ENCODE measurements at places on chromosomes 7 and 10.

DNA sequence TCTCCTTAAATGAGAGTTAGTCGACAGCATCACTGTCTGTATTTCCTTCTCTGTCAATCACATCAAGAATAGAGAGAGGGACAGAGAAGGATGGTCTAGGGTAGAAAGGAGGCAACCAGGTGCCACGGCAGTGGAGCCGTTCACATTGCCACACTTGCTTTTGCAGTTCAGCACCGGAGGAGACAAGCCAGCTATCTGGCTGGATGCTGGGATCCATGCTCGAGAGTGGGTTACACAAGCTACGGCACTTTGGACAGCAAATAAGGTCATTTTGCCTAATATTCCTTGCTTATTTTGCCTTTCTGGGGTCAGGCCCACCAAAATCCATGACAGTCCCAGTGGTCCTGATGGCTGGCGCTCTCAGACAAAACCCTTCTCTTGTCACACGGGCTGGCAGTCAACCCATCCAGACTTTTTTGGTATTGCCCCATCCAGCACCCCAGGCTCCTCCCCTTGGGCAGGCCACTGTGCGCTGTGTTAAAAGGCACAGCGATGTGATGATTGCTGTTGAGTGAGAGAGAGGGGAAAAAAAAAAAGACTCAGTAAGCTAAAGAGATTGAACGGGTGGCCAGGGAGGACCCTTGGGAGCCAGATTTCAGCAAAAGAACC, 8.4 kb downstream of the CPA2 start:
- DNase-seq, result no peak

DNA sequence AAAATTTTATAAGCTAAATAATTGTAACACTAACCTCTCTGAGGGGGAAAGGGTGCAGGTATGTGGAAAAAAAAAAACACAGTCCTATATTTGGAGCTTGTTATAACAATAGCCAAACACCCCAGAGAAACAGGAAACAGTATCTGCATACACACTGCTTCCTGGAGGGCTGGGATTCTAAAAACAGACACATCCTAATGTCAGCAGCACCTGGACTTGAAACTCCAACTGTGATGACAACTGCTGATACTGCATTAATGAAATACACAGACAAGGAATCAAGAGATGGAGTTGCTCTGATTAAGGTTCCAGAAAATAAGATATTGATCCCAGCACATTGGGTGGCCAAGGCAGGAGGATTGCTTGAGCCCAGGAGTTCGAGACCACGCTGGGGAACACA, 9.3 kb downstream of the DAGLB start:
- DNase-seq, result no peak

DNA sequence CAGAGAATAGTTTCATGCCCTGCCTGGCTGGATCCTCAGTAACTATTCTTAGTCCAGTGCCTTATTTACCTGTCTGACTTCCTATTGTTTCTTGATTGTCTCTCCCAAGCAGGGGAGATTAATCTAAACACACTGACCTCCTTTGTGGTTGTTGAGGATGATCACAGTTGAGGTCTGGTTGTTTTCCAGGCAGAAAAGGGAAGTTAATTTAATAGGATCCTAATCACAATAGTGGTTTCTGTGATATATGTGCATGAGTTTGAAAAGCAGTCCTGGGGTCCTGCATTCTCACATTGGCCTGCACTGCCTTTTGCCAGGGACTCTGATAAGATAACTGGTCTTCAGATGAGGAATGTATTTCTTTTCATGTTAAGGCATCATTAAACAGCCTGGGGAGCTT, 130.1 kb downstream of the SND1 start:
- DNase-seq, result no peak

GRCh38 chr10:78619115-78619851, 449.5 kb upstream of the ZMIZ1 start:
- no peak for DNase-seq

- DNase-seq, result peak; percentile 45
These were observed 13.6 kb downstream of the SNX10 start for GRCh38 chr7:26305090-26305868.

DNA sequence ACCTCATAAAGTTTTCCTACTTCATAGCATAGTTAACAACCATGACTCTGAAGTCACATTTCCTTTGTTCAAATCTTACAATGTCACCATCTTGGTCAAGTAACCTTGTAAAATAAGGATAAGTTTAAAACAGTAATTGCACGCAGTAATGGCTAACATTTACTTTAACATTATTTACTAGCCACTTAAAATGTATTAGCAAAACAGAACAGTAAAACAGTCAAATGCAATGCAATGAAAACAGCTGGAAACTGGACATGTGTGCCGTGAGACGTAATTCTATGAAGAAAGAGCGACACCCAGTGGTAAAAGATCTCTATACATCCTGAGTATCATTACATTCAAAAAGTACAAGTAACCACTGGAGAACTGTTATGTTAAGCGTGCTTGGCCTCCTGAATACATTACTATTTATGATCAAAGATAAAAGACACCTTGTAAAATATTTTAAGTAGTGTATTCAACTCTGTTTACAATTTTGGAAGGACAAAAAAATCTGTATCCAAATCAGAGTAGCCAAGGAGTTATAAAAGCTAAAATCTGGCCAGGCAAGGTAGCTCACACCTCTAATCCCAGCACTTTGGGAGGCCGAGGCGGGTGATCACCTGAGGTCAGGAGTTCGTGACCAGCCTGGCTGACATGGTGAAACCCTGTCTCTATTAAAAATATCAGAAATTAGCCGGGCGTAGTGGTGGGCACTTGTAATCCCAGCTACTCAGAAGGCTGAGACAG, 27.2 kb downstream of the ATE1 start:
- peak; percentile 61 for DNase-seq

GRCh38 chr10:49310460-49310859, 11.5 kb downstream of the C10orf71 start:
- peak; percentile 60 for DNase-seq

DNA sequence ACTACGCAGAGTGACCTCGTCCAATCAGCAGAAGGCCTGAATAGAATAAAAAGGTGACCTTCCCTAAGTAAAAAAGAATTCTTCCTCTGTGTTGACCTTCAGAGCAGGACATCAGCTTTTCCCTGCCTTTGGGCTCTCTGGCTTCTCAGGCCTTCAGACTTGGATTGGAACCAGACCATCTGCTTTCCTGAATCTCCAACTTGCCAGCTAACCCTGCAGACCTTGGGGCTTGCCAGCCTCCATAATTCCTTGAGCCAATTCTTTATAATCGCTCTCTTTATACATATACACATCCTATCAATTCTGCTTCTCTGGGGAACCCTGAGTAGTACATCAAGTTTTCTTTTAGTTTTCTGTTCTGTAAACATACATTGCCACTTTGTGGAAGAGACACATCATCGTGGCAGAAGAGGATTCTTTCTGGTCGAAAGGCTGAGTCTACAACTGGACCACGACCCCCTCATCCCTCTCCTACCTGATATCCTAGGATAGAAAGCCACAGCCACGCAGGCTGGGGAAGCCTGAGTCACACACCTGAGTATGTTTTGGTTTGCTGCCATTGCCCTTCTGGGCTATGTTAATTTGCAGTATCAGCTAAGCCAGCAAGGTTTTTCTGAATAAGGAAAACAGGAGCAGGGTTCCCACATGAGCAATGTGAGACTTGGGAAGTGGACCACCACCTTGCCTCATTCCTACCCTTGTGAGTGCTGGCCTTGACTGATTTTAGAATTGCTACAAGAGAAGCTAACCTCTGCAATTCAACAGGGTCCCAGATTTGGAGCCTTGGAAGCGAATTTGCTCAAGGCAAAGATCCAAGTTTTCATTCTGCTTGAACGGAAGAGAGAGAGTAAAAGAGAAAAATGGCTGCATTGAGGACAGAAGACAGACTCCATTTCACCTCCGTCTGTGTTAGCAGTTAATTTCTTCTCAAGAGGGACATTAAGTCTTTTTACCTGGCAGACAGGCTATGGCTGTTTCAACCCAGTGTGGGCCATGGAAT, 445.2 kb upstream of the FZD8 start:
- no peak for DNase-seq

- no peak for DNase-seq
These were observed 361.9 kb upstream of the ZWINT start for GRCh38 chr10:56722912-56723311.

GRCh38 chr10:47406870-47407691, 23.0 kb upstream of the ZNF488 start:
- DNase-seq, result no peak

DNA sequence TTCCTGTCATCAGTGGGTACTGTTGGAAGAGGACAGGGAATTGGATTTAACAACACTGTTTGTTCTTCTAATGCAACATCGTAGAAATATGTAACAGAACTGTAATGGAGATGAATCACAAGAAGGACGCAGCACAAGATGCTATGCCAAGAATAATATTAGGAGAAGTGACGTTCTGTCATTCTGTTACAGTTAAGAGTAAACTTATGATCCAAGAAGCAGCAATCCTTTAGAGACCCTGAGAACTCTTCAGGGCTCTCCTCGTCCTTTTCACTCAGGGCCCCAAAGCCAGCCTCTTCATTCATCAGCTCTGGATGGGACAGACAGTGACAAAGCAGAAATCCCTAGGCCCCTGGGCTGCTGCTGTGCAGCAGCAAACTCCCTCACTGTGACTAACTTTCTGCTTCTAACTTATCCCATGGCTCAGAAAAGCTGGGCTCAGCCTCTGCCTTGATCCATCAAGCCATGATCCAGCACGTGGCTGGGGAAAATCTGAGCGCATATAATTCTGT, 8.7 kb upstream of the IL6 start:
- no peak for DNase-seq

DNA sequence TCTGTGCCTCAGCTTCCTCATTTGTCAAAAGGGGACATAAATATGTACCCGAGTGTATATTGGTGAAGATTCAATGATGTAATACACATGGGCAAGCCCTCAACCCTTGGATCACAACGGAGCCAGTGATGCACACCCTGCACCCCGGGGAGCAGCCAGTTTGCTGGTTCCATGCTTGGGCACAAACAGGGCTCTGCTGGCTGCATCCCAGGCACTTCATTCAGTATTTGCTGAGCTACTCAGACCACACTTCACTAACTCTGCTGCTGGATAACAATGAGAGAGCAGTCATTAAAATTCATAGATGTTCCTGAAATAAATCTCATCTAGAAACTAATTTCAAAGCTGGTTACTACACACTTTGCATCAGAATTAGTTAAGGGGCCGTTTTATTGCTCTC, 72.0 kb downstream of the SCRN1 start:
- DNase-seq, result no peak

DNA sequence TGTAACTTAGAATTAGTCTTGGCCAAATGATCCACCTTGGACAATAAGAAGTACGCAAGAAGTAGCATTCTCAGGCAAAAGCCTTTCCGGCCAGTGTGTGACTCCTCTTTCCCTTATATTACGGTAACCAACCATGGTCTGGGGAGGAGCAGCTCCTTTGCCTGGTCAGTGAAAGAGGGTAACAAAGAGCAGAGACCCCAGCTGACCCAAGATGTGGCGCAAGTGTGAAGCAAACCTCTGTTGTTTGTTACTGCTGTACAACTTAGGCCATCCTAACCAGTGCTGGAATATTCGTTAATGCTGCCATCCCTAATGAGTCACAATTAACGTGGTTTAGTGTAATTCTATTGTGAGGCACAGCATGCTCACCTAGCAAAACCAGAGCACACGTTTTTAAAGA, 44.0 kb downstream of the HIPK2 start:
- no peak for DNase-seq

Data from activated CD4-positive, alpha-beta T cell treated with anti-CD3 and anti-CD28 coated beads, Interleukin-2, amount 50 U/mL, for 16 hours (primary cell).